AG10803 (cell line): ENCODE measurements at places on chromosomes 4 and X.

DNA sequence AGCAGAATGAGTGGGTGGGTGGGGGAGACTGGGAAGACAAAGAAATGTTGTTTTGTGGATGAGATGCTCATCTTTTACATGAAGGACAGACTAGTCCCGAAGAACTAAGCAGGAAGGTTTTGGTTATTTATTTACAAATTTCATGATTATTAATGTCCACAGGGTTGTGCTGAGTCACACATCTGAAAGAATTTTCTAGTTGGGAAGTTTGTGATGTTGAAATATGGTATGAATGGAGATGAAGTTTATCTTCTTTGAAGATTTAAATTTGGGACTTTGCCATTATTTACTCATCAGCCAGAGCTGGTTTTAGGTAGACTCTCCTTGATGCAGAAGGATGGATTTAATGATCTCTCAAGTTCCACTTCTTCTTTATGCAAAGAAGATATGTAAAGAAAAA is 75.5 kb downstream of the MOSPD2 start:
- DNase-seq = peak; percentile 10

DNA sequence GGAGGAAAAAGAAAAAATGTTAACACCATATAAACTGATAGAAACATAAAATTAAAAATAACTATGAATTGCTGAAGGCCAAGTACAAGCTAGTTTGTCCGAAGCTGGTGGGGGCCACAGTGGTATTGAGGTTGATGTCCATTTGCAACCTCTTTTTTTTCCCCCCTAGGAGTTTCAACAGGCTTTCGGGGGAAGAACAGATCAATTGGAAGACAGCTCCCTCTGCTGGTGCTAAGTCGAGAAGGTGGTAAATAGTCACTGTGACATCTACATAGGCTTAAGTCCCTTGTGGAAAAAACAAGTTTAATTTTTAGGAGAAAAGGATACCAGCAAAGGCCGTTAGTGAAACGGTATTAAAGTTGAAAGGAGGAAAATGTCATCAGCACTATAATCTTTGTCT is 115.7 kb upstream of the ZXDA start:
- peak; percentile 23 for DNase-seq

DNA sequence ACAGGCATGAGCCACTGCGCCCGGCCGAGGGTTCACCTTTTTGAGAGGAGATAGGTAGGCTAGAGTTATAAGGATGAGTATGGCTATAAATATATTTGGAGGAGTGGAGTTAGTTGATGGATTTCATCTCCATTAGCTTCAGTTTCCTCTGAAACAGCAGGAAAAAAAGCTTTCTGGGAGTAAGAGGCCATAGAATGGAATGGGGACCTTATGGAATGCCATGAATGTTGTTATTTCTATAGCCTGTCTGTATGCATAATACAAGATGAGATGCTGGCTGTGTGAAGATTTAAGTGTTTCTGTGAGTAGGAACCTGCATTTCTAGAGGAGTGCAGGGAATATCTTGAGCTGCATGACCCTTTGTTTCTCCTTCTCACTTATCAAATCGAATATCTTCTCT is 114.9 kb upstream of the ARX start:
- no peak for DNase-seq

DNA sequence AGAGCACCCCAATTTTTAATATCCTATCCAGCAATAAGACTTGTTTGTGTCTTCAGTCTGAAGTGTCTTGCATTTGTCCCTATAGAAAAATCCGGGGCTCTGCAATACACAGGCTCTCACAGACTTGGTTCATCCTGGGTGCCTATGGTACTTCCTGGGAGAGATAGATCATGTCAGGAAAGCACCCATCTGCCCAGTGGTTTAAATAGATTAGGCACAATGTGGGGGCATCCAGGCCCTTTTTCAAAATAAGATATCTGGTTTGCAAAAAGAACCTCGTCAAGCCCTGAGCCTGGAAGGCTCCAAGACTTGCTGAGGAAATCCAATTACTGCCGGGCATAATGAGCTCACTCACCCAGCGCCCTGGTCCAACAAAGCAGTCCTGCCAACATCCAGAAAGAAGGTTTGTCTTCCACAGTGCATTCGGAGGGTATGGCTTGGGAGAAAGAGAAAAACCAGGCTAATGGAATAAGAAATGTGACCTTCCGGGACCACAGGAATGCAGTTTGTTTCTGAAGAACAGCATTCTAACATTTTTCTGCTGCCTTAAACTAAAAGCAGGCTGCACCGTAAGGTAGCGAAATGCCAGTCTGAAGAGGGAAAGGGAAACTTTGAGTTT is 11.6 kb downstream of the JAKMIP1 start:
- peak; percentile 17 for DNase-seq

DNA sequence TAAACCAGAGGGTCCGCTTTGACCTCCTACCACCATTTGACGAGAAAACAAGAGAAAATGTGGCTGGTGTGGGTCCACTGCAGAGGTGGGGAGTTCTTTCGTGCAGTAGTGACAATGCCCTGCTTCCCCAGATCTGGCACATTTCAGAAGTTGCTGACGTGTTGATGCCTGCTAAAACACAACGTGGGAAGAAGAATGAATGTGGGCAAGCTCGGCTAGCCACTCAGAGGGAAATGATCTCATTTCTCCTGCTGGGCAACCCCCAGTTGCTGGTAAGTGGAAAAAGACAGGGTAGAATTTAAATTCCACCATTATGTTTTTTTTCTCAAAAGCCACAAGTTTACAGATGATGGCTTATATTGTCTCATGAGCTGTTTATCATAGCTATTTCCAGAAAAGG is 77.9 kb downstream of the LUZP4 start:
- DNase-seq = peak; percentile 74

DNA sequence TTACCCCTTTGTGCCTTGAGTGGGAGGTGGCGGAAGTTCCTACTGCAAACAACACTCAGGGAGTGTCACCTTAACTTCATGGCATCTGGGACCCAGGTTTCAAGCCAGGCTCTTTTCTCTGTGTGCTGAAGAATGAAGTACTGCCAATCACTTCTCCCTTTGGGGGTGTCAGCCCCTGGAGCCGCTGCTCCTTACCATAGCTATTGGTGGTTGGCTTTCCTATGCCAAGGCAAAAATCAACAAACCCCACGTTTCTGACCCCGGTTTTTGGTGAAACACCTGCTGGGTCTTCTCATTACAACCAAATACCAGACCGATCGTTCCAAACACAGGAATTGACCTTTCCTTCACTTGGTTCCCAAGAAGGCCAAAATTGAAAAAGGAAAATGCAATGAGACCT is 19.7 kb upstream of the SLC2A9 start:
- DNase-seq = no peak

DNA sequence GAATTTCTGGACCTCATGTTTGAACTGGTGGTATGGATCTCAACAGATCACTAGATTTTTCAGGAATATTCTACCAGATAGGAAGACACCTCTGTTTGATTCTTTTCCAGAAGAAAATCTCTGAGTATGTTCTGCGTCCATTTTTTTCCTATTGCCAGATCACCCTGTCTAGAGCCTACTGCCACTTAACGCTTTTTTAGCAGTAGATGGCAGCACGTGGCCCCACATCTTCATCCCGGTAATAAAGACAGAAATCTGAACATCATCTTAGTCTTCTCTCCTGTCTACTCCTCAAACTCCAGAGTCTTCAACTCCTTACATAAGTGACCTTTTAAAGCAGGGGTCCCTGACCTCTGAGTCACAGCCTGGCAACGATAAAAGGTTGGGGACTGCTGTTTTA is 184.7 kb downstream of the TMA16 start:
- no peak for DNase-seq

DNA sequence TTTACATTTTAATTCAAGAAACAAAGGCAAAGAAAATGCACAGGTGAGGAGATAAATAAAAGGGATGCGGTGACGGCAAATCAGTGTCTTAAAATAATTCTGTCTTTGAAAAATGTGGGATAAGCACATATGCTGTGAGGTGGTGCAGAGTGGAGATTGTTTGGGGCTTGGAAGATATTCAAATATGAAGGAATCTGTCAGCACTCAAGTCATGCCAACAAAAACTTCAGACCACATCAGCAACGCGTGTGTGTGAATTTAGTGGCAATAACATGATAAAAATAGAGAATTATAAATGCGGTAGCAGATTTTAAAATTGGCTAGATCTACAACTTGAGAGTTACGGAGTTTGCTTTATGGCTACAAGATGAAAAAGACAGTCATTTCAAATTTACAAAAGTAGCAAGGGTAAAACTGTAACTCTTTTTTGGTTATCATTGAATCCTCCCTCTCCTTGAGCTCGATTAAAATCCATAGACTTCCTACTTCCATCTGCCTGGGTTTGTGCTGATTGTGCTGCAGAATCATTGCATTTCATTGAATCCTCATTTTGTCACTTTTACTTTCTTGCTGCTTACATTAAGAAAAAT is 71.5 kb upstream of the VCX2 start:
- DNase-seq = no peak

DNA sequence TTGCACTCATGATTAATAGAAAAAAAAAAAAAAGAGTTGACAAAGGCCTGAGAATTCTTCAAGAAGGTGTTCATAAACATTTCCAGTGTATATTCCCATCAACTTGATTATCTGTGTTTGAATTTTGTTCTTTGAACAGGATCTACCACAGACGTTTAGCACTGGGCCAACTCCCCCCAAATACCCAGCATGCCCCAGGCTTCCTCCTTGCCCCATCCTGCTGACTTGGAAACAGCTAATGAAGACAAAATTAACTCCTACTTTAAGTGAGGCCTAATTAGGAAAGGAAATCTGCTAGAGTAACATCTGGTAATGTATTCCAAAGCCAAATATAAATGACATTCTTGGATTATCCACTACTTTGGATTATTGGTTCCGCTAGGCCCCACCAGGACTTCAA is 52.5 kb downstream of the PPARGC1A start:
- DNase-seq = no peak

DNA sequence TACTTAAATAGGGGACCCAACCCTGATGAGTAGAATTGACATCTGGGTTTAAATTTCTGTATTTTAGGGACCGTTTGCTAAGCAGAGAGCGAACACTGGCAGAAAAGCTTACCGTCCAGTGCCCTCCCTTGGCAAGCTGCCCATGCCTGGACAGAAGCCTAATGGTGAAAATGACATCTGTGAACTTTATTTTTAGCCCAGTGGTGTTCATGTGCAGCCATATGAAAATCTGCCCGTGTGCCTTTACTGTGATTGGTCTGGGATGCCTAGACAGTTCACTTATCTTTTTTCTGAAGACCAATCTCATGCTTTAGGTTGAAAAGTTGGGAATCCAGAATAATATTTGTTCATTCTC is 1.1 kb downstream of the STBD1 start:
- DNase-seq = no peak

DNA sequence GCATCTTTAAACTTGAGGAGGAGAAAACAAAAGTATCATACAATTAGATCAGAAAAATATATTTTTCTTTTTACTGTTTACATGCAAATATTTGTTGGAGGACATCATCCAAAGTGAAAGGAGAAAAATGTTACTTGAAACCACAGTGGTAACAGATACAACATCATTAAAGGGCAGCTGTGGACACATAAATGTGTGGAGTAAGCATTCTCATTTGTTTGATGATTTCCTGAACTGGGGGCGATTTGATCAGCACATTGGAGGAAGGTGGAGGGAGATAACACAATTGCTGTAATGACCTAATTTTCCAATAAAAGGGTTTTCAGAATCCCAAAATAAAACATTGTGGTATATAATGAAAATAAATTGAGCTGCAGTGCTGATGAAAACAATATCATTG is 314.5 kb upstream of the HS3ST1 start:
- DNase-seq = no peak

- peak; percentile 60 for DNase-seq
These were observed 31.0 kb downstream of the ALPK1 start for GRCh38 chr4:112327965-112328733.

DNA sequence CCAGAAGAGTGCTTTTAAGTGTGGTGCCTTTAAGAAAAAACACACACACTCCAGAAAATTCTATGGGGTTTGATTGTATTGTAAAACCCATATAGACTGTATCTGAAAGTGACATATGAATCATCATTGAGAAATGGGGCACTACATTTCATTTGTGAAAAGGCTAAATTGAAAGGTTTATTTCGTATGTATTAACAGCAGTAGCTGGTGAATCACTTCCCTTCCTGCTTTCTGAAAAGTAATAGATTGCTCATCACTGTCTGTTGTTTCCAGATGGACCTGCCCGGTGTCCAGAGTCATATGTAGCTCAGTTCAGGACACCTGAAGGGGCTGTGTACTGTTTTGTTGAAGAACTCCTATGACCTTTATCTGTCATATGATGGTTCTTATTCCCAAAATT is 28.1 kb upstream of the HPRT1 start:
- DNase-seq = peak; percentile 28

GRCh38 chrX:115462406-115462805 is 98.6 kb upstream of the PLS3 start:
- no peak for DNase-seq

DNA sequence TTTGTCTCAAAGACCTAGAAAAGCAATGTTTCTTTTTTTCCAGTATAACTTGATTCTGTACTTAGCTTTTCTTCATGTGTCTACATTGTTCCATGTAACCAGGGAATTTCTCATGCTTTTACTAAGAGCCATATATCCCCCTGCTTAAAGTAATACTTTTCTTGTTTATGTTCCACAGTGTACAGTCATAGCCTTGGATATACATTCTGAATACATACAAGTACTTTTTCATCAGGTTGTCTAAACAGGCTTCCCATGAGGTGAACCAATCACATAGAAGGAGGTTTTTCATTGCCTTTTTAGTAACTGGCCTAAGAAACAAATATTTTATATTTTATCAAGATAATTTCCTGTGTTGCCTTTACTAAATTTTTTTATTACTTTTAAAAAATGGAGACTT is 52.8 kb downstream of the SLC2A9 start:
- no peak for DNase-seq

DNA sequence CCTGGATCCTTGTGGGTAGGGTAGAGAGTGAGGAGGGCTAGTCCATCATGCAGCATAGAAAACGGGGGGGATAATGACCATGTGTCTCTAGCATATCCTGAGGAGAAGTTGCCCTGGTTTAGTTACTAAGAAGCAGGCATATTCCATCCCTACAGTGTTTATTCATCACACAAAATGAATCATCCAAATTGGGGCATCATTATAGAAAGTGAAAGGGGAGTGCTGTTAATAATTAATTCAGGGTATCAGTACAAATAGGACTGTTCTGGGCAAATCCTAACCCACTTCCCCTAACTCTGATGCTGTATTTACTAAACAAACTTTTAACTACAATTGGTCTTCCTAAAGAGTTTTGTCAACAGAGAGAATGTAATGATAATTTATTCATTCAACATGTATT is 281.1 kb upstream of the ARX start:
- no peak for DNase-seq

- no peak for DNase-seq
These were observed 37.3 kb downstream of the CASP6 start for GRCh38 chr4:109665783-109666485.

DNA sequence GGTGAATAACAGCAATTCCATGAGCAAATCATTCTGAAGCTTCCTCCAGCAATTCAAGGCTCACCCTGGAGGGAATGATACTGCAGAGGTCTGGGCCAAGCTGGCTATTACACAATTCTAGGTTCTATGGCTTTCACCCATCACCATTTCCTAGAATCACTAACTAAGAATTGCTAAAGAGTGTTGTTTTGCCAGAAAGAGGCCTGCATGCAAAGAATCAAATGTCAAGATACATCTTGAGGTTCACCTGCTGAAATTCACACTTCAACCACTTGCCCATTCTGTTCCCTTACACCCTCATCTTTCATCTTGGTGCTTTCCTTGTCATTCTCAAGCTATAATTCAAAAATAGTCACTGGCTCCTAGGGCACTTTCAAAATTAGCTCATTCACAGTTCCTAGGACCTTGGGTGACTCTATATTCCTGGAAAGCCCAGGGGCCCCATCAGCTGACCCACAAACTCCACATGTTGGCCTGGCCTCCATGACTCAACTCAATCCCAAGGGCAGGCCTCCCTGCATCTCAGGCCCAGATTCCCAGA is 7.0 kb downstream of the APBB2 start:
- peak; percentile 66 for DNase-seq

GRCh38 chr4:103451341-103451740 is 253.2 kb upstream of the CENPE start:
- DNase-seq = no peak
